T-helper 2 cell treated with Interferon-gamma antibody and Interleukin-4, amounts not matched to agents 5 μg/mL and 100 μg/mL, for 36 hours (primary cell): ENCODE measurements at places on chromosomes 5 and 9.

GRCh38 chr5:2131826-2132496 is 249.2 kb upstream of the IRX4 start:
- no peak for DNase-seq

DNA sequence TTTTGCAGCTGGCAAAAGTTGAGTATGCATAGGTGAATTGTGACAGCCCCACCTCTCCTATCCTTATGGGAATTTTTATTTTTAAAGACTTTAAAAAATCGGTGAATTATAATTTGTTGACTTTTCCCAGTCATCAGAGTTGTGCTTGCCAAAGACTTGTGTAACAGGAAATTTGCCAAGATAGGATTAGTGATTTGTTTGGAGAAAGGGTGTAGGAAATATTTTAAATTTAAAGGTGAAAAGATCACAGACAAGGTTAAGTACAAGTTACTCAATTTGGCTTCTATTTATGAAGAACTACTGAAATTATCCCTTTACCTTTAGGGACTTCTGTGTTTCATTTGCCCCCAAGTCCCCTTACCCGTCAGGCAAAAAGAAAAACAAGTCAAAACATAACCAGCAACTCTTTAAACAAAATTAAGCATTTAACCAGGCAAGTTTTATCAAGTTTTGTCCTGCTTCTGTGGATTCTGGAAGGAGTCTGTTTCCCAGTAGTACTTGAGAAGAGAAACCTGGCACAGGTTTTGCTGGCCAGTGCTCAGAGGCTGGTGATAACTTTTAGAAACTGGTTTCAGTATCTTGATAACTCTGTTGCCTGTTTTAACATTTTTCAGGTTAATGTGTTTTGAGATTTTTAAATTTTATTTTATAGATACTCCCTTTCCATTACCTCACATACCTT is 285.4 kb downstream of the MAST4 start:
- no peak for DNase-seq

- DNase-seq, result peak; percentile 32
Observed at GRCh38 chr5:159217236-159217635, 7.9 kb upstream of the RNF145 start.

DNA sequence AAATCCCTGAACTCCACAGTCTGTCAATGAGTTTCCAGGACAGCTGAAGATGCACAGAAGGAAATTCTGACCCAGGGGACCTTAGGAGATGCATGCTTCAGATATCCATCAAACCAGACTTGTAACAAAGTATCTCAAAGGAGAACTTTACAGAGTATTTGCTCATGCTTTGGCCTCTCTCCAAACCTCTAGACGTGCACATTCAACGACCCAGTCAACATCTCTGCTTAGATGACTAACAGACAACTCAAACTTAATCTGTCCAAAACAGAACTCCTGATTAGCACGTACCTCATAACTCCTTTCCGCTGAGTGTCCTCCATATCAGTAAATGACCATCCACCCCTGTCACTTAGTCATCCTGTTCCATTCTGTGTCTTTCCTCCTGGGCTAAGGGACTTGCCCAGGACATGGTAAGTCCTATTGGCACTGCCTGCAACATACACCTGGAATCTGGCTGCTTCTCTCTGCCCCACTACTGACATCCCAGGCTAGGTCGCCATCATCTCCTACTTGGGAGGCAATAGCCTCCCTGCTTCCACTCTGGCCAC is 107.4 kb downstream of the LMNB1 start:
- DNase-seq, result no peak

GRCh38 chr5:149445739-149446369 is 66.8 kb upstream of the IL17B start:
- no peak for DNase-seq

DNA sequence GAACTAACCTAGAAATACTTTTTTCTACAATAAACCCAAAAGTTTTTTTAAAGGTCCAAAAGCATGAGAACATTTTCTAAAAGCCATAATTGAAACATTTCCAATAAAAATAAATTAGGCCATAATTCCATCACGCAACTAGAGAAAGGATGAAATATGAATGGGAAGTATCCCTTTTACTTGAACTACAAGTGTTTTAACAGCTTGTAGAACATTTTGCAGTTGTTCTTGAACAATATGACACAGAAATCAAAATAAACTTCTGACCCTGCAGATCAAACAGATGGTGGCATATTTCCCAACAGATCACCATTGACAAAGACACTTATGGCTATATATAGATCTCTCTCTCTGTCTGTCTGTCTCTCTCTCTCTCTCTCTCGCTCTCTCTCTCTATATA is 624.4 kb downstream of the PSAT1 start:
- no peak for DNase-seq

DNA sequence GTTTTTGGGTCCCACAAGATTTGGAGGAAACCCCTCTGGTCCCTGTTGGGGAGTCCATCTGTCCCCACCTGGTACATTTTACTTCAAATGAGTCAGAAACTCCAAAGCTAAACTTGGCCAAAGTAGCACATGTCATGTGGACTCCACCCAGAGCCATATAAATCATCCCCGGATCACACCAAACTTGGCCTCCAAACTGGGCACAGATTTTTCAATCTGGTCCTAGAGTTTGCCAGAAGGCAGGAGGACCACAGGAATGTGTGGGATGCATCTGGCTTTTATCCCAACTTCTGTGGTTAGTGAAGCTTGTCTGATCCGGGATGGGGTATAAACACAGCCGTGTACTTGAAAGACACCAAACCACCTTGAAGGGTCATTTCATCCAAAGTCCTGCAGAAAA is 66.3 kb downstream of the MAT2B start:
- no peak for DNase-seq

GRCh38 chr5:40627706-40628105 is 52.0 kb upstream of the PTGER4 start:
- no peak for DNase-seq

GRCh38 chr9:128214571-128215490 is 11.7 kb downstream of the DNM1 start:
- DNase-seq, result no peak

DNA sequence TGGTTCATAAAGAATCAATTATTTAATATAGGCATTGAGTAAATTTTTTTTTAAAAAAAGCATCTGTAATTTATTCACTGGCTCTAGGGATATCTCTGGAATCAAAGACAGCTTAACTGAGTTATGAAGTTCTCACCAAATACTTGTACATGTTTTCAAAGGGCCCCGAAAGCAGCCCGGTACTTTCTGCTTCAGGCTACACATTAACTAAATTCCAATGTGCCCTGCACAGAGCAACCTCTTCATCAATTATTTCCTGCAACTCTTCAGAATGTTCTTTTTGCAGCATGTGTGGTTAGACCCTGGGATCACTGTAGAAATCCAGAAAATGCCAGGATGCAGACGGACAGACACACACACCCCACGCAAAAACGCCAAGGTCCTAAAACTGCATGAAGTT is 209.0 kb downstream of the EFNA5 start:
- DNase-seq, result no peak

- DNase-seq, result no peak
Observed at GRCh38 chr5:132253008-132253441, 4.5 kb upstream of the PDLIM4 start.

- no peak for DNase-seq
Observed at GRCh38 chr9:98536542-98537173, 172.1 kb downstream of the GABBR2 start.

- DNase-seq, result no peak
Observed at GRCh38 chr5:180640611-180640860, 8.9 kb downstream of the FLT4 start.

DNA sequence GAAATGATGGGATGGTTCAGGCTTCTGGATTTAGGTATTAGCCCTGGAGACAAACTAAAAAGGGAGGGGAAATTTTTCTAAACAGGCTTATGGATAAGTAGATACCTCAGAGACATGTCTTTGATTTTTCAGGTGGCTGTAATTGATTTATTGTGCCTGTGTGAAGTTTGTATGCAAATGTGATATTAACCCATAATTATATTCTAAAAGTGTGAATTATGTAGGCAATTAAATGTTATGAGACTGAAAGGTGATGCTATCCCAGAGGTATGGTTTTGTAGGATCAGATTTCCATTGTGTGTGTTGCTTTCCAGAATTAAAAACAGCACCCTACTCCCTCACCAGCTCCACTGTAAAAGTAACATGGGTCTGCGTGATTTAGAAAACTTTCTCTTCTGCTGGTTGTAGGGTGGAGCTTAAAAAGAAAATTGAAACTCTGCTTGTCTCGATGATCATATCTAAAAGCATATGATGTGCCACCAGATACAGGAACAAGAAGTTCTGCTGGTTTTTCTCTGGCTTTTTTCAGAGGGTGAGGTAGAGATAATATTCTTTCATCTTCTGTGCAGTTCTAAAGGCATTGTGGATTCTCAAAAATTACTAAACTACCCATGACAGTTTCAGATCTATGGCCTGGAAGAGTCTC is 71.8 kb upstream of the TAF11L2 start:
- DNase-seq, result no peak

DNA sequence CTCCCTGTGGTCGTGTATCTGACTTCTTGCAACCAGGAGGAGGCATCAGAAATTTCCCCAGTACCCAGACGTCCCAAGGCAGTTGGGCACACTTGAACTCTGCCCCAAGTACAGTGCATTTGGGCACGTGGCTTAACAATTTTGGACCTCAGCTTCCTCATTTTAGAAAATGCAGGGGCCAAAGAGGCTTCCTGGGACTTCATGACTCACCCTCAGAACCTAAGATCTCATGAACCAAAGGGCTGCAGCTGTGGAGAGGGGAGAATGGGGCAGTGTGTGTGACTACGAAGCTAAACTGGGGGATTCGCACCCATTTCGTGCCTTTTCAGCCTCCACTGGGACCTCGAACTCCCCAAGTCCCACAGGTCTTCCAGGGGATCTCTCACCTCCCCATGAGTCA is 59.2 kb downstream of the SYK start:
- no peak for DNase-seq
